Activated gamma-delta T cell (primary cell): ENCODE measurements at places on chromosomes 4 and X.

DNA sequence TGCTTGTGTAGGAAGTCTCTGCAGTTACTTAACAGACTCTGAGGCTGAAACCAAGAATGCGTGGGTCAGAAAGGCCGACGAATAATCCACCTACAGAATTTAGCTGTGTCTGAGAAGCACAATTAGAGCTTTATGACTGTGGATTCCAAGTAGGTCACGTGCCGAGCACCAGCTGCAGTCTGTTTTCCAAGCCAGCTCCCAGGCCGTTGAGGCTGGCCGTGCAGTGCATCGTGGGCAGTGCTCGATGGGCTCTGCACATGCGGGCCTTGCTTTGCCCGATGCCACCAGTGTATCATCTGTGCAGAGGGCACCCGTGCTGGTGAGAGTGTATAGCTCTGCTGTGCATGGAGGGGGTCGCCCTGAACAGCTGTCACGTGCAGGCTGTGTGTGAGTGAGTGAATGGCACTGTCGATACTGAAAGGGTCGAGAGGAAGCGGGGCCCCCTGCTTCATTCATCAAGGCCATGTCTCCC, 67.5 kb upstream of the CLDN34 start:
- DNase-seq, result no peak

GRCh38 chr4:24973404-24973746, 57.4 kb downstream of the LGI2 start:
- DNase-seq, result no peak

- DNase-seq, result no peak
These were observed 102.1 kb downstream of the CPZ start for GRCh38 chr4:8694651-8695151.

GRCh38 chr4:54318904-54319303, 89.8 kb downstream of the PDGFRA start:
- no peak for DNase-seq

DNA sequence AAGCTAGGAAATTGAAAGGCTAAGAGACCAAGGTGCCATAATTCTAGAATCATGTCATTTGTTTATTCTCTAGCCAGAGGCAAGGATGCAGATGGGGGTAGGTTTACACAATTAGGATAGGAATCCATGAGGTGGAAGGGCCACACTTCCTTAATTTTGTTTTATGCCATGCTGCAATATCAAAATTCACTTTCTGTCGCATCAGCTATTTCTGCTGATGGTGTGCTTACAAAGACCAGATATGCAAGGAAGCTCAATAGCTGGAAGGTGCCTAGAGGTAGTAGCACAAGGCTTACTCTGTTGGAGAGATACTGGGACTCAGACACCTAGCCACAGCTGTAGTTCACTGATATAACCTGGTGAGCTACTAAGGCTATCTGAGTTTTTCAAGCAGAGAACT, 328.5 kb downstream of the ADGRL3 start:
- DNase-seq, result no peak

DNA sequence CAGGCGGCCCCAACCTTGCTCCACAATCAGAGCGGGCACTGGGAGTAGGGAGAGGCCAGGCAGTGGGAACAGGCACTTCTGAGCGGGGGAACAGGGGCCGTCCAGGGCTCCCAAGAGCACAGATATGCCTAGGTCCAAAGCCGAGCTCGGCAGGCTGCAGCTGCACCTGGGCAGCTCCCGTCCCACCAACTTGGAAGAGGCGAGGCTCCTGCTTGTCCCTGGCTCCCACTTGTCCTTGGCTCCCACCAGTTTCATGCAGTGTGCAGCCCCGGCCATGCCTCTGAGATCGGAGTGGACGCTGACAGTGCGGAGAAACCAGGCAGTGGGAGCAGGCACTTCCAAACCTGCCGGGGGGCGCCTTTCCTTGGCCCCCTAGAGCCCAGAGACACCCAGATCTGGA, 84.0 kb upstream of the XAGE2 start:
- DNase-seq, result no peak

DNA sequence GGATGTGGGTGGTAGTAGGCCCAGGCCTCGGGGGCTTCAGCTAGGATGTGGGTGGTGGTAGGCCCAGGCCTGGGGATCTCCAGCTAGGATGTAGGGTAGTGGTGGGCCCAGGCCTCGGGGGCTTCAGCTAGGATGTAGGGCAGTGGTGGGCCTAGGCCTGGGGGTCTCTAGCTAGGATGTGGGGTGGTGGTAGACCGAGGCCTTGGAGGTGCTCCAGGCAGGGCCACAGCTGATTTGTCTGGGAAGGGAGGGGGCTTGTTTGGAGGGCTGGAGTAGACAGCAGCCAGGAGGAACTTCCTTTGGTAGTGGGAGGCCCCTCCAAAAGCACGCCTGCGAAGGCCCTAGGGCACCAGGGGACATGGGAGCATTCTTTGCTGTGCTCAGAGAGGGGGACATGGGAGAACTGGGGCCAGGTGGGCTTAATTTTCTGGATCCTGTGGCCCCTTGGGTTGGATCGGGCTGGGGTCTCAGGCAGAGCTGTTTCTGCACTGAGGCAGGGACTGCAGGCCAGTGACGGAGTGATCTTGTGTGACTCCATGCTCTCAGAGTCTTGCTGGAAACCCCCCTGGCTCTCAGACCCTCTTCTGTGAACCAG, 3.3 kb upstream of the SPON2 start:
- no peak for DNase-seq

GRCh38 chr4:175127314-175127713, 209.2 kb downstream of the ADAM29 start:
- DNase-seq, result no peak

DNA sequence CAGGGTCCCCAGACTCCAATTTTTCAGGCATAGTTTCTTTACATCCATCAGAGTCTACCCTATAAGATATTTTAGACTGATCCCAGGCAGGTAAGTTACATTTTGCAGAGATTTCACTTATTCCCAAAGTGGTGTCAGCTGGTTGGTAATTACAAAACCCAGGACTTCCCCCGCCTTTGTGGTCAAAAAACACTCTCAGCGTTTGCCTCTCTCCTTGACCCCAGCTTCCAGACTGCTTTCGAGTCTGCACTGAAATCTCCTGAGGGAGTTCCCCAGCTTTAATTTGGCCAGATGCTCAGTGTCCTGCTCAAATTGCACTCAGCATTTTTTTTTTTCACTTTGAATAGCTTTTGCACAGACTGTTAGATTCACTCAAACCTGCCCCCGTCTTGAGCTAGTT, 11.2 kb upstream of the AMOT start:
- DNase-seq, result no peak

DNA sequence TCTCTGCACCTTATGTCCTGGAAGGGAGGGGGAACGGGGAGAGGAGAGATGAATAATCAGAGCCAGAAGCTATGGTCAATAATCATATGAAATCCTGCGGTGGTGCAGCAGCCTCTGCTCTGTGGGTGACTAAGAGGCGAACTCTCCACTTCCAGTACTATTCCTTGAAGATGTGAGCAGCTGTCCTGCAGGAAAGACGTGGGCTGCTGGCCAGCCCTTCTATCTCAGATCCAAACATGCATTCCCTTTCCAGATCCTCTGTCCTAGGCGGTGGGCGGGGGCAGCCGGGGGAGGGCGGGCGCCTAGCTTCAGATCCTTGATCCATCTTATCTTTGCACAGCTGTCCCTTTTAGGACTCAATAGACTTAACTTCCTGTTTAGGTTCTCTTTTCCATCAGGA, 34.5 kb downstream of the SPINK2 start:
- DNase-seq, result no peak

GRCh38 chrX:129099207-129099606, 424.1 kb downstream of the SMARCA1 start:
- DNase-seq, result no peak

GRCh38 chrX:102950908-102951866, 14.1 kb downstream of the RAB40AL start:
- DNase-seq, result no peak

DNA sequence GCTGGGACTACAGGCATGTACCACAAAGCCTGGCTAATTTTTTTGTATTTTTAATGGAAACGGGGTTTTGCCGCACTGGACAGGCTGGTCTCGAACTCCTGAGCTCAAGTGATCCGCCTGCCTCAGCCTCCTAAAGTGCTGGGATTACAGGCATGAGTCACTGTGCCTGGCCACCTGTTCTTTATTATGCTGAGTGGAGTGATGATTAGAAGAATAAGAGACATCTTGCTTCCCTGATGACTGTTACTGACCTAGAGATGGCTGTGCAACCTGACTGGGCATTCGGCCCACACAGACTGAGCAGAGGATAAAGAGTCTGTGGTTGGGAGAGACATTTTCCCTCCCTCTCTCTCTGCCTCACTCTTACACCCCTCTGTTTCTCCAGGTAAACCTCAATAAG, 56.7 kb downstream of the SPINK2 start:
- DNase-seq, result no peak

DNA sequence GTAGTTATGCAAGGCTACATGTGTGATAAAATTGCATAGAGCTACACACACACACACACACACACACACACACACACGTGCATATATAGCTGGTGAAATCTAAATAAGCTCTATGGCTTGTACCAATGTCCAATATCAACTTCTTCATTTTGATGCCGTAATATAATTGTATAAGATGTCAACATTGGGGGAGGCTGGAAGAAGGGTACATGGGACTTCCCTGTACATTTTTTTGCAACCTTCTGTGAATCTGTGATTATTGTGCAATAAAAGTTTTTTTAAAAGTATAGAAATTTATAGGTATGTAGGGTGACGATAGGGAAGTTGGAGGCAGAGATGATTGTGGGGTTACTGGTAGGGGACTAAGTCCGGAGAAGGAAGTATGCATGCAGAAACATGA, 105.5 kb downstream of the HDAC8 start:
- no peak for DNase-seq

DNA sequence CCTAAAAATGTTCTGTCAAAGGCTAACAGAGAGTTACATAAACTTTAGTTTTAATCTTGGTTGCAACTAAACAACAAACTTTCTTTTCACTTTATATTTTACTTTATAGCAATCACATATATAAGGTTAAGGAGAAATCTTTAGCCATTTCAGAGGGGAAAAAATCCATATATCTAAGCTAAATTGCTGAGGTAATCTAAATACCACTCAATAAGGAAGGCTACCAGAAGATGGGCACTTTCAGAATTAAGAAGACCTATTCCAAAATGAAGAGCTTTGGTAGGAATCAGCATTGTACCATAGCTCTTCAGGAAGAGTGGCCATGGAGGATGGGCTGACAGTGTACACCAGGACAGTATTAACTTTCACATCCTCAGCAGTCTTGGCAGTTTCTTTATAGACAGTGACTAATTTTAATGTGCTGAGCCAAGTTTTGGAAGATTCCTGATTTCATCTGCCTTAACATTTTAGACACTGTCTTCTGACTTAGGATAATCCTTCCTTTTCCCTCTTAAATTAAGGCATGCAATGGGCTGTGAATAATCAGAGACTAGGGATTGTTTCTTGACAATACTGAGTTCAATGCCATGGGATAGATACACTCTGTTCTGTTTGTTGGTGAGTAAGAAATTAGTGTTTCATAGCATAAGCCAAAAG, 7.1 kb downstream of the FAT4 start:
- DNase-seq, result no peak

DNA sequence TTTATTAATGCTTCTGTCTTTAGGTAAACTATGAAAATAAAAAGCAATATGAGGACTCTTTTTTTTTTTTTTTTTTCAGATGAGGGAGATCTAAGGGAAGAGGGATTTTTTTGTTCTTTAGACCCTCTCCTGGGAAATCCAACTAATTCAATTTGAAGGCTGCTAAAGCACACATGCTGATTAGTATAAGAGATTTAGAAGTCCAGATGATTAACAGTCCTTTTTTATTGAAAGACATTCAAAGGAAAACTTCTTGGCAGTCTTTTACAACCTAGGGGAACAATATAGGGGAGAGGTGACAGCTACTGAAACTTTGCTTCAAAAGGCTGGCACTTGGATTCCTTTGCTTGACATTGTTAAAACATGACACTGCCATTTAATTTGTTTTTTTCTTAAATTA, 602.5 kb downstream of the RAPGEF2 start:
- DNase-seq, result no peak

- no peak for DNase-seq
These were observed 2.9 kb upstream of the ADH6 start for GRCh38 chr4:99221980-99222379.

GRCh38 chrX:7115557-7115956, 32.0 kb upstream of the STS start:
- DNase-seq, result no peak

DNA sequence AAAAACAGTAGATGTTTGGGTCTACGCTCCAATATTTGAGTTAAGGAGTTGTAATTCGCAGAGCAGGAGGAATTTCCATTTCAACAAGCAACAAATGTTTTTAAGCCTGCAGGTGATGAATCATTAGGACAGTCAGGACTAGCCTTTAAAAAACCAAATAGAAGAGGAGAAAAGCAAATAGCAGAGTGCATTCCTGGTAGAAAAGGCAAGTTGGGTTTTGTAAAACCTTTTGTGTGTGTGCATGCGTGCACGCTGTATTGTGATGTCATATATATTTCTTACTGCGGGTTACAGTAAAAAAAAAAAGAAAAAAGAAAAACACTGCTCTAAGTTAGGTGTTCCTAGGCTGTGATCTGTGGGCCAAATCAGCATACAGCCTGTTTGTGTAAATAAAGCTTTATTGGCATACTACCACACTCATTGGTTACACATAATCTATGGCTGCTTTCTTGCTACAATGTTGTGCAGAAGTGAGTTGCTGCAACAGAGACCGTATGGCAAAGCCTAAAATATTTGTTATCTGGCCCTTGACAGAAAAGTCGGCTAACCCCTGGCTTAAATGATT, 135.6 kb downstream of the MID1 start:
- no peak for DNase-seq

DNA sequence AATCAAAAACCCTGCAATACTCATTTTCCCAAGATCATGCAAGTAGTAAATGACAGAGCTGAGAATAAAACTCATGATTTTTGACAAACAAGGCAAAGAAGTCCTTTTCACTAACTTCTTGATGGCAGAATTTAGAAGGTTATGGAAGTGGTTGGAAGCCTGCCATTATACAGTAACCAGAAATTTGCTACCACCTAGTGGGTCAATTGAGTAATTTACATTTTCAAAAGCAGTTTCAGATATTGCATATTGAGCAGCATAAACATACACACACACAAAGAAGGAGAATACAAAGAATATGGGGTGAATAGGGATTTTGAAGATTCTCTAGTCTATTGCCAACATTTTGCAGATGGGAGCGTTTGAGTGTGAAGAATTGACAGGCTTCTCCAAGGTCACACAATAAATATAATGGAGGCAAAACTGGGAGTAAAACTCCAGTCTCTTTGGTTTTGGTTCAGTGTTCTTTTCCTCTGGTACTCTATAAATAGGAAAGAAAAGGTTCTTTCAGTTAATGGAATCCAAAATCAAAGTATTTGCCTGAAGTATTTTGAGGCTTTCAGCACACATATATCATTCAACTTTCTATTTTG, 70.2 kb downstream of the GC start:
- no peak for DNase-seq

DNA sequence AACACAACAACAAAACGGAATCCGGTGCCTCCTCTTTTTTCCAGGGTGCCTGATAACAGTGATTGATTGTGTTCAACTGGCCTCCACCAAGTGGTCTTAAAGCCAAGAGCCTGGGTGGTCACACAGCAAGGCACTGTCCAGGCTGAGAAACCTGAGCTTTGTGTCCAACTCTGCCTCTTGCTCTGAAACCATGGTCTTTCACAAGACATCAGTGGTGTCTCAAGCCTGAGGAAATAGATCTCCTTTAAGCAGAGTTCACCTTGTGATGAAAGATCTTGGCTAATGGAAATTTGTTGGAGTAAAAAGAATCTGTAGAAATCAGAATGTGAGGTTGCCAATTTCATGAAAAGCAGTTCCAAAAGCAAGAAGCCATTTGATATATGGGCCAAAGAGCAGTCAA, 47.3 kb upstream of the ACSL1 start:
- no peak for DNase-seq
